ENCODE measurements at places on chromosomes 1 and 21.
A peak's percentile ranks its signal among the peaks of the same experiment; 100 is the strongest.

GRCh38 chr1:33410091-33410701 is 20.7 kb downstream of the PHC2 start:
- no peak for DNase-seq

DNA sequence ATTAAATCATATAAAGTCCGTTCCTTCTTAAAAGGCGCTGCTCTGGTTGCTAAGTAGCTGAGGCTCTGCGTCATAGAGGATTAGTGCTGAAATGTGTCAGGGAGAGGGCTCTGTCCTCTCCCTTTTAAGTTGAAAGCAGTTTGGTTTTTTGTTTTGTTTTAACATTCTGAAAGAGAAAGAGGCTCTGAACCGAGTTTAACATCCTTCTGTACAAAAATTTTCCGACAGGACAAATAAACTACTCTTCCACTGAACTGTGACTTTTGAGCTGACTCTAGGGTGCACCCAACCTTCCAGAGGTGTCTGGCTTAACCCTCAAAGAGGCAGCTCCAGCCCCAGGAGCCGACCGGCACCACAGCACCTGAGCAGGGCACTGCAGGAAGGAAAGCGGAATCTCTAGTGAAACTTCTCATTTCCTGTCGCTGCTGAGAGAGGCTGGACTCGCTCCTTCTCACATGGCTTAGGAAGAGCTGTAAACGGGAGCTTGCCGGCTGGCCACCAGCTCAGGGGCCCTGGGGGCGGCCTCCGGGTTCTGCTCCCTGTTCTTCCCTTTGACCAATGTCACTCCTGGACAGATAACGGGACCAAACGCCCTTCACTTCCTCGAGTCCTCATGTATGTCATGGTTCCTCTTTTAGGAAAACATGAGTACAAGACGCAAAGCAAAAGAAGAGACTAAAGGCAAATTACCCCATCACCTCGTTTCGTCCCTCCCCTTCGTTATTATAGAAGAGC is 1.2 kb downstream of the VAV3 start:
- DNase-seq: no peak

GRCh38 chr1:100752791-100753190 is 33.2 kb downstream of the VCAM1 start:
- DNase-seq: no peak

GRCh38 chr1:168518201-168518689 is 25.6 kb downstream of the XCL2 start:
- no peak for DNase-seq

DNA sequence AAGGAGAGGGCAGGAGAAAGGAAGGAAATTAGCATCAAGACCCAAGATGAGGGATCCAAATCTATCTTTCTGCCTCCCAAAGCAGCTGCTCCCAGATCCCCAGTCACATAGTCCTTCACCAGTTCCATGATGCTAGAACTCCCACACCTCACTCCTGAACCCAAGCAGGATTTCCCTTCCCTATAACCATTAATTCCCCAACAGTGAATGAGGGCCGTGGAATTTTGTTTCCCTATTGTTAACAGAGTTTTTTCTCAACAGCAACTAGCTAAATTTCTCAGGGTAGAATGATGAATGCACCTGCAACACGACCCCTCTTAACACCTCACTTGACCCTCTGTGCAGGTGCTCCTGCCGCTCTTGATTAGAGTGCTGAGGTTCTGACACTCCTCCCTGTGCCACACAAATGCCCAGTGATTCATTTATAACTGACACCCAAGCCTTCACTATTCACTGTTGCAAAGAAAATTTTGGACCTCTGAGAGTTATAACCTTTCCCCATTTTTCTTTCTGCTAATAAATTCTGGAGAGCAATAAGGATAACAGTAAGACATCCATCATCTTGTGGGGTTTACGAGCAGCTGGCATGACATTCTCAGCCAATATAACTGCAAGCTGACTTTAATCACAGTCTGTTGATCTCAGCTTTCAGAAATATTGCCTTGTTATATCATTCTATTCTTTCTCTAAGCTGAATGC is 25.4 kb upstream of the NPL start:
- DNase-seq: no peak

- DNase-seq: no peak
Measured at GRCh38 chr1:193309936-193310475, 123.6 kb upstream of the B3GALT2 start.

GRCh38 chr1:14094611-14095400 is 394.8 kb downstream of the PRDM2 start:
- no peak for DNase-seq

DNA sequence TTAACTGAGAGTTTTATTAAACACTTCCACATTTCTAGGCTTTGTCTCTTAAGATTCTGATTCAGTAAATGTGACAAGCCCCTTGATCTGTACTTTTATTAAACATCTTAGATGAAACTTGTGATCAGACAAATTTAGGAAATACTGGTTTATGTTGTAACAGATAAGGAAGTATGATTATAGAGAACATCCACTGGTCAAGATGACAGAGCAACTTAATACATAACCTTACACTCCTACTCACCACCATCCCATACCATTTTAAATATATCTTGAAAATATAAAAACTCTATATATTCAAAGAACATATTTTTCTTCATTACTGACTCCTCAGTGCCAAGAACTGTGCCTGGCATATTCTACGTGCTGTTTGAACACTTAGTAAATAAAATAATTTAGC is 217.5 kb downstream of the LRRC40 start:
- no peak for DNase-seq

DNA sequence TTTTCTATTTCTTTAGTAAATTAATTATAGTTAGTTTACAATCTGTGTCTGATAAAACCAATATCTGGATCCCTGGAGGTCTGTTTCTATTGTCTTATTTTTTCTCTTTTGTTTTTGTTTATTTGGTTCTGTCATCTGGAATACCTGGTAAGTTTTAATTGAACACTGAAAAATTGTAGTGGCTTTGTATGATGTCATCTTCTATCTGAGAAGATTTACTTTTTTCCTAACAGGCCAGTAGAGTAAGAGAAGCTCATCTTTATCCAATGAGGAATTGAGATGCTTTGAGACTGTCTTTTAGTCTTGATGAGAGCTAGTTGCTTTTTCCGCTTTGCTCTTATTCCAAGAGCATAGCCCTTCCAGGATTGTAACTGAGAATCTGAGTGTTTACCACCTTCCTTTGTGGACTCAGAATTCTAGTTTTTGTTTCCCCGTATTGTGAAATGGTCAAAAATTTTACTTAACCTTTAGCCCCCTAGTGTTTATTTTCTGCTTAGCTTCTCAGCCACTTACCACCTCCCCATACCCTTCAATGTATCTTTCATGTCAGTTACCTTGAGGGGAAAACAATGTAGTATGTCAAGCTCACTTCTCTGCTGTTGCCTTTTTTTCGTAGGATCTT is 25.0 kb downstream of the PTGFRN start:
- DNase-seq: no peak

- no peak for DNase-seq
Measured at GRCh38 chr1:111967067-111967690, 22.3 kb downstream of the KCND3 start.

GRCh38 chr1:184193451-184193850 is 141.9 kb downstream of the TSEN15 start:
- DNase-seq: no peak

- DNase-seq: no peak
Measured at GRCh38 chr1:61432616-61433388, 292.1 kb downstream of the TM2D1 start.

GRCh38 chr1:93846206-93846991 is 32.6 kb downstream of the DNTTIP2 start:
- peak; percentile 69 for DNase-seq

GRCh38 chr1:85998105-85998855 is 158.3 kb downstream of the COL24A1 start:
- no peak for DNase-seq

- no peak for DNase-seq
Measured at GRCh38 chr1:229185963-229186362, 84.9 kb upstream of the RAB4A start.

All from amygdala (tissue), 56 donors.